ENCODE measurements at places on chromosomes 3 and 15.
A peak's percentile ranks its signal among the peaks of the same experiment; 100 is the strongest.

GRCh38 chr3:123503203-123503602, 54.3 kb upstream of the ADCY5 start:
- no peak for DNase-seq

DNA sequence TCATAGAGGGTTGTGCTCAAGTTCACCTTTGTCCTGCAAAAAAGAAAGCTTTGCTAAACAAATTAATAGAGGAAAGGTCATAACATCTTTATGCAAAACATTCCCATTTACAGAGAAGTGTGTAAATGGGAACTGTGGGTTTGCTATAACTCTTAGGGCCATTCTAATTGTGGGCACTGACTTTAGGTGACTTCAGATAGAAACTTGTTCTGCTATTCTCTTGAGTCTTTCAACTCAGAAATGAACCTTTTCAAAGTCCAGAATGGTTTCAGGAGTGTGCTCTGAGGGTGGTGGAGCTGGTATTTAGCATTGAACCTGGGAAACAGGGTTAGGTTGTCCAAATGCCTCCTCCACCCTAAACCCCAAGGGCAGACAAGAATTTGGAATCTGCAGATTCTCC, 34.0 kb downstream of the SPTSSB start:
- no peak for DNase-seq

DNA sequence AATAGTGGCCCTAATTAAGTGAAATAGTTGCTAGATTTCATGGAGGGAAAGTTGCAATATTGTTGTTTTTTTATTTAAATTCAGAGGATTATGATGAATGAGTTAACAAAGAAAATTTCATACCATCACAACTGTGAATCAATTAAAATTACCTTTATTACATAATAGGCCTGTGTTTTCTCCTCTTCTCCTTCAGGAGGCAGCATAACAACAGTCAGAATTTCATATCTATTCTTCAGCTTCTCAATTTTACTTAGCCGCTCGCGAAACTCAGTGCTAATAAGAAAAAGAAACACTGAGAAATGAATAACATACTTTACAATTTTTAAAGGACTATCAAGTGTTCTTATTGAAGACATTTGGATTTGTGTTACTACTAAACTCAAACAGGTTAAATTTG, 29.4 kb downstream of the TTC14 start:
- DNase-seq, result no peak

GRCh38 chr3:115638991-115639390, 15.7 kb downstream of the GAP43 start:
- DNase-seq, result no peak

DNA sequence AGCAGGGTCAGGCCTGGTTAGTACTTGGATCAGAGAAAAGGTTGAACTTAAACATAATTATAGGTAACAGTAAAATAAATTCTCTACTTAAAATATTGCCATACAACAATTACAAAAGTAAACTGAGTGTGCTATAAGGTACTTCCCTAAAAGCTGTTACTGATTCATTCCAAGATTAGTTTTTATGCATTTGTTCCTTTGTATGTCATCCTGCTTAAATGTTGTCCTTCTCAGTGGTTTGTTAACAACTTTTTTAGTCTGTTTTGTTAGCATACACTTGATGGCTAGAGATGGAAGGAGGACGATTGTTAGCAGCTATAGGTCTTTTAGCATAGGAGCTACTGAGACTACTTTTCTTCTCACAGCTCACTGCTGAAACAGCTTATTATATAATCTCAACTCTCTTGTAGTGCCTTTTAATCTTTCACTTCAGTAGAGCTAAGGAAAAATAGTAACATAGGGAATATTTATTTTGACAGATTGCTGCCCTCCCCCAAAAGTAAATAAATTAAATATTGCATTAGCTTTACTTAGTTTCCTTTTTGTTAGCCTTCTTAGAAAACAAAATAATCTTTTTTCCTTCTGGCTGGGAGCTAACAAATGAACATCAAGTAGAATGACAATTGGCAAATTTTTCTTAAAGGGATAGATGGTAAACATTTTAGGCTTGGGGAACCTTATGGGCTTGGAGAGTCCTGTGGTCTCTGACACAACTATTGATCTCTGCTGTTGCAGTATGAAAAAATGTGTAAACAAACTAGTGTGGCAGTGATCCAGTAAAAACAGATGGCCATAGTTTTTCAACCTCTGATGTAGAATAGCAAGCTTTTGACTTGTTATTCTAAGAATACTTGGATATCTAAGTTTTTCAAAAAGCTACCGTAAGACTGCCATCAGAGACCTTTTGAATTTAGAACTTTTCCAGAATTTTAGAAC, 39.5 kb downstream of the USP8 start:
- peak; percentile 16 for DNase-seq

DNA sequence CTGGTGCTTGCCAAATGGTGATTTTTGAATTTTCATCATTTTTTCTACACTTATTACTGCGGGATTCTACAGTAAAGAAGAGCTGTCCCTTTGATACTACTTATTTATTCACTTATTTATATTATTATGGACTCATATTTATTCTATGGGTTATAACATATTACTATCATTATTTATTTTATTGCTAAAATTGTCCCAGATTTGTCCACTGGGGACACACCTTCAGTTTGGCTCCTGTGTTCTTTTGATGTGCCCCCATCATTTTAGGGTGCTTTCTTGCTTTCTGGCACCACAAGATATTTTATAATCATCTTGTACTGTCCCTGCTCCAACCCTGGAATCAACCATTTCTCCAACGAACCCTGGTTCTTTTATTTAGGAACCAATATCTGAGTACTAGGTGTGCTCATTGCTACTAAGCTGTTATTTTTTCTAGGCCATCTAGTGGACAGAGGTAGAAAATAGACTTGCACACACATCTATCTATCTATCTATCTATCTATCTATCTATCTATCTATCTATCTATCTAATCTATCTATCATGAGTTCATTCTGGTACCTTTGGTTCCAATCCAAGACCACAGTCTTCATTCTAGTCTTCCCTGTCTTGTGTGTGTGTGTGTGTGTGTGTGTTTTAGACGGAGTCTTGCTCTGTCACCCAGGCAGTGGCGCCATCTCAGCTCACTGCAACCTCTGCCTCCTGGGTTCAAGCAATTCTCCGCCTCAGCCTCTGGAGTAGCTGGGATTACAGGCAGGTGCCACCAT, 16.0 kb downstream of the SLC22A14 start:
- DNase-seq, result no peak

GRCh38 chr15:101307048-101307896, 12.2 kb upstream of the SNRPA1 start:
- DNase-seq, result no peak

DNA sequence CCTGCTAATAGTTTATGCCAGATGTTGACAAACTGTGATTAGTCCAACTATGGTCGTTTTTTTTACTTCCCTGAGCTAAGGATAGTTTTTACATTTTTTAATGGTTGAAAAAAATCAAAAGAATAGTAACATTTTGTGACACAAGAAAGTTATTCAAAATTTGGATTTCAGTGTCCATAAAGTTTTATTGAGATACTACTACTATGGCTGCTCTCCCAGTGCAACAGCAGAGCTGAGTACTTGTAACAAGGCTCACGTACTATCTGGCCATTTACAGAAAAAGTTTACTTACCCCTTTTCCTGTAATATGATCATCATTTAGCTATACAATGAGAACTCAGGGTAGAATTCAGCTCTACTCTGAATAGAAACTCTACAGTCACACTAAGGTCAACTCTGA, 11.5 kb upstream of the TMEM62 start:
- DNase-seq, result no peak

DNA sequence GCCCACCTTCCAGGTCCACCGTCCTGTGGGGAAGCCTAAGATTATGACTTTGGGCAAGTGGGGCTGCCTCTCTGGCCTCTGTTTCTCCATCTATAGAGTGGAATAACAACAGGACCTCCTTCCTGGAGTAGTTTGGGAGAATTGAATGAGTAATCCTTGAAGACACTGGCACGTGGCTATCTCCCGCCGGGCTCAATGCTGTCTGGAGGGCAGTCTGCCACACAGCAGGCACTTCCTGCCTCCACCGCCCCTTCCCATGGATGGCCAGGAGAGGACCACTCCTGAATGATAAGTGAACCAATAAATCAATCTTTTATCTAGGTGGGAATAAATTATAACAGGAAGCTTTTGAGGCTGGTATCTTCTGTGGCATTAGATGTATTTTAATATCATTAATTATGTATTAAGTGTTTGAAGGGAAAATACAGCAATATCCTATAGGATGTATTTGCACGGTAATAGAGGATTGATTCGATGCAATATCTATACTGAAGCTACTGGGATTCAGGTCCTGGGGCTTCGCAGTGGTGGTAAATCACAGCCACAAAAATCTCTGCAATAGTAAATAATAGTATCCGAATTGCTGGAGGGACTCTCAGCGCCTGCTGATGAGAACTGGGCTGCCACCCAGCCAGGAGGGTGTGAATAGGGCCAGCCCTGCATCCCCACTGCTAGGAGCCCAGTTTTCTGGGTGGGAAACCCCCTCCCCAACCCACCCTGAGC, 15.9 kb downstream of the MEGF11 start:
- no peak for DNase-seq

Measured in forelimb muscle (tissue), 1 donor.